Stimulated activated CD4-positive, alpha-beta T cell treated with anti-CD3 and anti-CD28 coated beads, Interleukin-1b, Interleukin-23, amount 100 ng/mL, for 1 hour (primary cell): ENCODE measurements at places on chromosomes 4 and X.

GRCh38 chrX:147675819-147676218, 235.9 kb upstream of the FMR1 start:
- DNase-seq, result no peak

GRCh38 chrX:28498658-28499057, 88.6 kb upstream of the IL1RAPL1 start:
- no peak for DNase-seq

DNA sequence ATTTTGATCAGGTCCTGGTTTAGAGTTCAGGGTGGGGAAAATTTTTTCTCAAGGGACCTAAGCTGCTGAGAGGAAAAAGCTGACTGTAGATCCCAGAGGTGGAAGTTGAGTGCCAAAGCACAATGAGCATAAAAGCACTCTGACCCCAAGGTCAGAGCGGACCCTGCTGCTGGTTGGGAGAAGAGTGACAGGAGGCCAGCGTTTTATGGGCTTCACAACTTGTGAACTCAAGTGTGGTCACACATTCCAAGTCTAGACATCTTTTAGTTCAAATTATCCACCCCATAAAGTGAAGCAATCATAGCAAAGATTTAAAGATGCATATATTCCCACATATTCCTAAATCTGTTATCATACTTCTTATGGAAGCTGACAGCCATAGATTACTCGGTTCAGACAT, 220.3 kb downstream of the CHIC2 start:
- DNase-seq, result no peak

- no peak for DNase-seq
Measured at GRCh38 chr4:139711461-139711860, 45.8 kb downstream of the MGST2 start.

DNA sequence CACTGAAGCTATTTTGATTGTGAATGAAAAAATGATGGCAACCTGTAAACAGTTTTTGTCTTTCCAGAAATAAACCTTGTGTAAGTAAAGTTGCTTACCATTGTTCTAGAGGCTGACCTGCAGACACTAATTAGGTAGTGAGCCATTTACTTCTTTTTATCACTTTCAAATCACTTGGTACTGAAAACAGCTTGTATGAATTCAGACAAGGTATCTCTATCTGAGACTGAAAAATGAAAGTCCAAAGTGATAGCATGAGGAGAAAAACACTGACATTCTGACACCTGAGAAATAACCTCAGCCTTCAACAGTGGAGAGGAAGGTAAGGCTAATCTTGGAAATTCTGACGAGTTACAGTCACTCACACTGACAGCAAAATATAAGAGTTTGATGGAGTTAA, 238.8 kb downstream of the GPC3 start:
- DNase-seq, result no peak

- DNase-seq, result no peak
Measured at GRCh38 chrX:47574547-47575301, 7.5 kb upstream of the TIMP1 start.

- DNase-seq, result no peak
Measured at GRCh38 chr4:185911556-185912064, 99.6 kb upstream of the SORBS2 start.

DNA sequence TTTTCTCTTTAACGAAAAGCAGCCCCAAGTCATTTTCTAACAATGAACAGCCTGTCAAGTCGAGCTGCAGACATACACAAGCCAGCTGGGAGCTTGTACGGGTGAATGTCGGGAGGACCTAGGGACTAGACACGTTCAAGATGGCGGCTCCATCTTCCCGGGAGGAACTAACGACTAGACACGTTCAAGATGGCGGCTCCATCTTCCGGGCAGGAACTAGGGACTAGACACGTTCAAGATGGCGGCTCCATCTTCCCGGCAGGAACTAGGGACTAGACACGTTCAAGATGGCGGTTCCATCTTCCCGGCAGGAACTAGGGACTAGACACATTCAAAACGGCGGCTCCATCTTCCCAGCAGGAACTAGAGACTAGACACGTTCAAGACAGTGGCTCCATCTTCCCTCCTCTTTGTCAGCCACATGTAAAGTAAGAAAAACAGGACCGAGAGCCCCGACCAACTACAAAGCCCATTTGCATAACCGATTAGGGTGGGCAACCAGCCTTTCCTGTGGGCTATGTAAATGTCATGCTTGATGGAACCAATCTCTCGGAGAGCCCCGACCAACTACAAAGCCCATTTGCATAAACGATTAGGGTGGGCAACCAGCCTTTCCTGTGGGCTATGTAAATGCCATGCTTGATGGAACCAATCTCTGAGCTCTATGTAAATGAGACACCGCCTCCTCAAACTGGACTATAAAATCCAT, 175.5 kb downstream of the DHRSX start:
- no peak for DNase-seq

DNA sequence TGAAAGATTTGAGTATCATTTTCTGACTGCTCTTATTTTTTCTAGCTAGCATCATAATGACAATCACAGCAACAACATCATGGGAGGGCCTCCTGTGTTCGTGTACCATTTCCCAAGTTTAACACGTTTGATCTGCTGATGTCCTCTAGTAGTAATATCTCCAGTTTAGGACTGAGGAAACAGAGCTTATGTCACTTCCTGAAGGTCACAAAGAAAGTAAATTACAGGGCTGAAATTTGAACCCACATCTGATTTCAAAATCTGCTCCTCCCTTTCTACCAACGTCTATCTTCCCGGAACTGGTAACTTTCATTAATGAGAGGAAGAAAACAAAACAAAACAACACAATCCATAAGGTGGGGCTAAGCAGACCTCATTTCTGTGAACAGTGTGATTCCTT, 302.7 kb downstream of the PACRGL start:
- no peak for DNase-seq

DNA sequence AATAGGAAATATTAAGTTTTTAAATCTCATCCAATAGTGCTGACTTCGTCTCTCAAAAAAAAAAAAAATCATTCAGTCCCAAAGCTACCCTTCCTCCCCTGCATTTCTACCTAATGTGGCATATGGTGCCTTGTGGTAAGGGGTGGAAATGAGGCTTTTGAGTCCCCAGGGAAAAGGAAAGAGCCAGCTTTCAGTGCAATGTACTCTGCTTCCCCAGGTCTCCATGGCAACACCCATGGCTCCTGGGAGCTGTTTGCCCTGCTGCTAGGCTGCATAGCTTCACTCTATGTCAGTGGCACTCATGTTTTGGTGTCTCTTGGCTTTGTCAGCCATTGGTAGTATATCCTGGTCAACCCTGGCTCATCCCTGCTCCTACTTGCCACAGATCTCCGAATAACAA, 175.9 kb downstream of the SLC39A8 start:
- no peak for DNase-seq

DNA sequence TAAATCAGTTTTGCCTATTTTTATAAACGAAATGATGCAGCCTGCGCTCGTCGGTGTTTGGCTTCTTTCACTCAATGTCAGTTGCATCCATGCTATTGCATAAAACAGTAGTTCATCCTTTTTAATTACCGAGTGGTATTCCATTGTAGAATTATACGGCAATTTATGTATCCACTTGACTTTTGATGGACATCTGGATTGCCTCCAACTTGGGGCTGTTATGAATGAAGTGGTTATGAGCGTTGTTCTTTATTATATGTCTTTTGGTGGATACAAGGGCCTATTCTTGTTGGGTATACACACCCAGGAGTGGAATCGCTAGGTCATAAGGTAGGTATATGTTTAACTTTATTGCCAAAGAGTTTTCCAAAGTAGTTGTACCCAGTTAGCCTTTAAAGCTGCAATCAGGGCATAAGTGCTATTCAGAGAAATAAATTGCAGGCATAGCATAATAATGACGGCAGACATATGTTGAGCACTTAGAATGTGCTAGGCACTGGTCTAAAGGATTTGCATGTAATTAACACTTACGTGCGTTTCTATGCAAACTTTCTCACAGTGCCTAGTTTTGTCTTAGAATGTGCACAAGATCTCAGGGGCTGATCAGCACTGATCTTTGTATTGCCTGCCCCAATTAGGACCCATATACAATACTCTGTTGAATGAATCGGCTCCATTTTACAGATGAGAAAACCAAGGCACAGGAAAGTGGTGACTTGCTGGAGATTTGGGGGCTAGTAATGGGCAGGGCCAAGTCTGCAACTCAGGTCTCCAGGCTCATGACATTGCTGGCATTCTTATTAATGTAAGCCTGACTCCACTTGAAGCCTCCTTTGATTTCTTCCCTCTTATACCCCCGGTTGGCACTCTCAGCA, 407.0 kb downstream of the BCOR start:
- DNase-seq, result no peak
